ENCODE measurements at places on chromosomes 2 and 18.

- DNase-seq: no peak
Measured at GRCh38 chr2:241982706-241983570, 113.4 kb downstream of the RTP5 start.

DNA sequence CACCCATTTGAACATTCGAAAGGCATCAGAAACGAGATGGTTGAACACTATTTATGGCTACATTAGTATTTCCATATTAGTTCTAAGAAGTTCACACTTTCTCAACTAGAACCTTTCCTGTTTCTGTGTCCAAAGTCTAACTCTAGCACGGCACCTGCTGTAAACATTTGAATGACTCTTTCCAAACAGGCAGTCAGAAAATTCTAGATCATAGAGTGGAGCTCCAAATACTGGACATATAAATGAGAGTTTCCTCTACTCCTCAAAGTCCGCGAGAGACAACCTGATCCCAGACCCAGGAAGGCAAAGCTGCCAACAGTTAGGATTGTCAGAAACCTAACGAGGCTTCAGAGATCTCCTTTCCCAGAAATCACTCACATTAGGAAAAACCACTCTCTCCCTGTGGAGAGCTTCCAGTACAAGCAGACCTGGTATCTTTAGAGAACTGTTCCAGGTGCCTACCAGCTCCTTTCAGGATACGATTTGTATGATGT is 10.6 kb downstream of the RND3 start:
- no peak for DNase-seq

- DNase-seq: peak; percentile 33
Measured at GRCh38 chr2:15133461-15133860, 427.7 kb downstream of the NBAS start.

DNA sequence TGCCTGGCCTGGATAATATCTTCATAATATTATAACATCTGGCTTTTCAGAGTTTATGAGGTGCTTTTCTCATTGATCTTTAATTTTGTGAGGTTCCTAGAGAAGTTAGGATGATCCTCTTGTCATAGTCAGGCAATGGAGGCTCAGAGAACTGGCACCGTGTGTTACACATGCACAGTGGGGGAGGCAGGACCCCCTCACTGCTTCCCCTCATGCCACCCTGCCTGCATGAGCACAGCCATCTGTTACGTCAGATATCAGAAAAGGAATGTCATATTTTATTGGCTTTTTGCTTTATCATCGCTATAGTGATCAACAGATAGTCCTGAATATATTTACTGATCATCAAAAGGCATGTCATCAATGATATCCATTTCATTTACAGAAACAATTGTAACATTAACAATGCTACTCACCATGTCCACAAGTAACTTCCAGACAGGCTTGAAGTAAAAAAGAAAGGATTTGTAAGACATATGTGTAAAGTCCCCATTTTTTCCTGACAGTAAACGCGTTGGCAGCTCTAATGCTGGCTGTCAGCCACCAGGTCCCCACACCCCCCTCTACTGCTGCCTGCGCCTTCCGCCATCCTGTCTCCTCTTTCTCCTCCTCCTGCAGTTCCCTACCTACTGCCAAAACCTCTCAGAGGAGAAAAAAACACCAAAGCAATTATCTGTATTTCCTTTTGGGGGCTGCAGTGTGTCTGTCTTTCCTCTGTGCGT is 18.8 kb downstream of the ENOSF1 start:
- no peak for DNase-seq

DNA sequence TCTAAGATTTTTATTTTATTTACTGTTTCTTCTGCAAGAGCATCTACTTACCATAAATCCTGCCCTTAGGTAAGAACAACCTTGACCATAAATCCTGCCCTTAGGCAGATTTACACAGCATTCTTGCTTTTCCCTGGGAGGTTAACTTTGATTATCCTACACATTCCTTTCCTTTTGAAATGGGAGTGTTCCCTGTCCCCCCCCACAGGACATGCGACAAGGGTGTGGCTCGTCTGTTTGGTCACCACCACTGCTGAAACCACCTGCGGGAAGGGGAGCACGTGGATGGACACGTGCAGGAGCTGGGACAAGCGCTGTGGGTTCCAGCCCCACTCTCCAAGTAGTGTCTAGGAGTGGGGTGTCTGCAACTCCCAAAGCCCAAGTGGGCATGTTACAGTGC is 239.3 kb upstream of the SP5 start:
- no peak for DNase-seq

DNA sequence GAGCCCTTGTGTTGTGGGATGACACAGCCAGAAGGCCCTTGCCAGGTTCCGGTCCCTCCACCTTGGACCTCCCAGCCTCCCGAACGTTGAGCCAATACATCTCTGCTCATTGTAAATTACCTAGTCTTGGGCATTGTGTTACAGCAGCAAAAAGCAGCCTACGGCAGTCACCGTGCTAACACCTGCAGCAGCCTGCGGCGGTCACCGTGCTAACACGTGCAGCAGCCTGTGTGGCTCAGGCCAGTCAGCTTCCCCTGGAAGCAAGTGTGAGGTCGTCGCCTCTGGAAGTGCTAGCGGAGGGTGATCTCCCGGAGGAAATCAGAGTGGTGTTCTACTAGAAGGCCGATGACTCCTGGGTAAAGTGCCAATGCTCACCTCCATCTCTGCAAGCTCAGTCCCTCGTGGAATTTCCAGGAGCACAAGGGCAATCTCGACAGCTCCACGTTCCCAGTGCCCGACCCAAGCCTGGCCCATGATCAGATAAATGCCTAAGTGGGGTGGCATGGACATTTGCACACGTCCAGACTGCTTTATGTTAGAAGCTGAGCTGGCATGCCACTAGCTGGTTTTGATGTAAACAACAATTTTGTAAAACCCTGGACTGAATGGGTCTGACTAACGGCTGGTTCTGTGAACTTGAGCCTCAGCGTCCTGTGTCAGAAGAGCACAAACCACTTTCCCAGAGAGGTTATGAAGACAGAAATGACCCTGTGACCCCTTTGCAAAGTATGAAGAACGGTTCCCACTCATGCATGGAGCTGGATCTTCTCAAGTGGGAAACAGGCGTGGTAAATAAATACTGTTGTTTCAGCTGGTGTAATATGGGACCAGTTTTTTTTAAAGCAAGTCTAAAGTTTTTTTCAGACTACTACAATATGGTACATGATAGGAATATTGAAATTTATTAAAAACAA is 11.4 kb upstream of the CNDP1 start:
- DNase-seq: peak; percentile 29

GRCh38 chr2:174673876-174674275 is 76.3 kb upstream of the WIPF1 start:
- no peak for DNase-seq

DNA sequence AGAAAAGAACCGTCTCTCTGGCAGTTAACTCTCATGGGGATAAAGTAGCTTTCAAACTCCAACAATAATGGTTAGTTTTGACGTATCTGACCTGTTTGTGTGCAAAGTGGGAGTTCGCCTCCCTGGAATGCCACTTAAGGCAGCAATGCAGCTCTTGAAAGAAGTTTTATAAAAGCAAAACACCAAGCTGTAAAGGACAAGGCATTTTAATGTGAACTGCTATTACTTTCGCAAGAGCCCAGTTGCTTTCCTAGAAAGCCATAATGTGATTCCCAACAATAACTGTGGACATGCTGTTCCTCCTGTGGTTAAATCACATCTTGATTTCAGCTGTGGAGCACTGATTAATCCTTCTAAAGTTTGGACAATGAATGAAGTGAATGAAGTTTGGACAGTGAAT is 303.7 kb downstream of the PTPRM start:
- DNase-seq: no peak

GRCh38 chr2:135664623-135665068 is 77.0 kb upstream of the UBXN4 start:
- no peak for DNase-seq

GRCh38 chr2:231227310-231228162 is 29.1 kb downstream of the ARMC9 start:
- DNase-seq: peak; percentile 87

GRCh38 chr2:64793701-64794100 is 140.0 kb upstream of the SERTAD2 start:
- DNase-seq: no peak

DNA sequence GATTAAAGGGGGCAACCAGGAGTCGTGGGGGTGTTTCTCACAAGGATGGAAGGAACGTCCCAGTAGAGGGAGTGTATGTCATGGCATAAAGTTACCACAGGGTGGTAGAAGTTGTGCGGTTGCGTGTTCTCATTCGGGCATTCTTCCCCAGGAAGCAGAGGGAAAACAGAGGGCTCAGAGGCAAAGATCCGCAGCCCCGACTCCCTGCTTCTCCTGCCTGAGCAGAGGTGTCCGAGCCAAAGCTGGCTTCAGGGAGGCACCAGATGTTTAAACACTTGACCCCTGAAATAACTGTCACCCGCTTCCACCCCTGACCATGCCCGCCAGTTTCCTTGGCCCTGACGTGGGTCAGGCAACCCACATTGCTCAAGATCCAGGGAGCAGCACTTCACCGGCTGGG is 83.7 kb downstream of the EN1 start:
- DNase-seq: peak; percentile 67

- peak; percentile 6 for DNase-seq
Measured at GRCh38 chr2:149902081-149902480, 314.5 kb upstream of the MMADHC start.

GRCh38 chr18:56709463-56709862 is 58.3 kb downstream of the WDR7 start:
- peak; percentile 84 for DNase-seq

DNA sequence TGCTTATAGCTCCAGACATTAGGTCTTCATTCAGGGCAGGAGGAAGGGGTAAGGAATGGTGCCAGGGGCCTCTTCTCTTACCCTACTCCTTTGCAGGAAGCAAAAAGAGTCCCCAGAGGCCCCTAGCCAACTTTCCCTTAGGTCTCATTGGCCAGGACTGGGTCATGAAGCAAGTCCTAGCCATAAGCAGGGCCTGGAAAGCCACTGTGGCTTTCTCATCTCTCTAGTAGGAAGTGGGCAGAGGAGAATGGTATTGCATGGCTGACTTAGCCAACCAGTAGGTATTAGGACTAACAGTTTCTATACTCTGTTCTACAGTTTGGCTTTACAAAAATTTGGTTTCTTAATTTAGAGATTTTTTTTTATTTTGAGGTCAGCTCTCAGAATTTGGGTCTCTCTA is 4.8 kb downstream of the FAM228A start:
- peak; percentile 93 for DNase-seq

DNA sequence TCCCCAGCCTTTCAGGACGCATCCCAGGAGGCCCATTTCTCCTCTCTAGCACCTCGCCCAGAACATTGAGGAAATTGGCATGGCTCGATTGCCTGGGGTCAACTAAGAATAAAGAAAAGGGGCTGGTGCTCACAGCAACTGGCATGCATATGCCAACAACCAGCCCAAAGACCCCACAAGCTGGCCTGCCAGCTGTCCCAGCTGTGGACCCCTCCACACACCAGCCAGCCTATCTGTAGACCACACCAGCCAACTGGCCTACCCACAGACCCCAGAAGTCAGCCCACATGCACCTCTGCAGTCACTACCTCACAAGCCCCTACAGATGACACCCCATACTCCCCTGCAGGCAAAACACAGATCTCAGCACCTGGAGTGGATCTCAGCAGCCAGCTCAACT is 123.8 kb upstream of the ID2 start:
- DNase-seq: no peak

GRCh38 chr2:110793034-110793433 is 60.7 kb downstream of the ACOXL start:
- no peak for DNase-seq

DNA sequence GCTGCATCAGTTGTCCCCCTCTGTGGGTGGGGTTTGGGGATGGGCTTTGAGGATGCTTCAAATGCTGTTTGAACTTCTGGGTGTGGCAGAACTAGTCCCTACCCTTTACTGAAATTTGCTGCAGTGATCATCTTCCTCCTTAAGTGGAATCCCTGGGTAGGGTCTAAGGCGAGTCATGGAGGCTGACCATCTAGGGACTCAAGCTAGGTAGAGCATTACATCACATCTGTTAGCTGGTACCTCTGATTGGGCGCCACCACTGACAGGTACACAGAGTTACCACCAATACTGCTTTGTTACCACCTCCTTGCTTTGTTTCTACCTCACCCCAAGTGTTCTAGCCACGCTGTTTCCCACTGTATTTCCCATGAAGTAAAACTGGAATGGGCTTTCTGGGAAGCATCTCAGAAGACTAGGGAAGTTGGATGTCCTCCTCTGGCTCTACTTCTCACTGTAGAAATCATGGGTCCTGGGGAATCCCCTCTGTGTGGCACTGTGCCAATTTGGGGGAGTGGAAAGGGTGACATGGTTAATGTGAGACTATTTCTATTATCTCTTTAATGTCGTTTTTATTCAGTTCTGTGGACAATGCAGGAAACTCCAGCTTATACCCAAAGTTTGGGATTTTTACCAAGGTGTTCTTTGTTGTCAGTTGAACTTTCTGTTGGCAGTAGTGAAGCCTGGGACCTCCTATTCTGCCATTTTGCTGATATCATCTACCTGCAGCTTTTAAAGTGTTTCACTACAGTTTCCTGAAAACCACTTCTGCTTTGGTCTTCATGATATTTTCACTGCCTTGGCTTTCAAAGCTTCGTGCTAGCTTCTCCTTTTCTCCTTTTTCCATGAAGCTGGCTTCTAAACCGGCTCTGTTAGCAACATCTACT is 14.5 kb upstream of the SULT1C4 start:
- DNase-seq: peak; percentile 54

DNA sequence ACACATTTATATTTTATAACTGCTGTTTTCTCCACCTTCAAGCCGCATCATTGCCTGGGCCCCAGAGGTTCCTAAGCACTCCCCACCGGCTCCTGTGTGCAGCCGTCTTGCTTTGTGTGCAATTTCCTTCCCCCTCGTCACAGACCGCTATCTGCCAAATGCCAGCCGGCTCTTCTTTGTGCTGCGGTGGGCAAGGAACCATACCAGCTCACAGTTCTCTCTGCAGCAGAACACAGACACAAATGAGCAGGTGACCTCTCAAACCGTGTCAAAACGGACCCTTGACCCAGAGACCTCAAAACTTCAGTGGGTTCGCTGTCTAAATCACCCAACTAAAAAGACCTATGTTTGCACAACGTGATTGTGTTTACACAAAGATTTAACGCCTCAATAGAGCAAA is 58.2 kb downstream of the KLF7 start:
- DNase-seq: no peak

GRCh38 chr2:10911291-10912075 is at the start of gene KCNF1:
TSS of gene KCNF1 (plus strand) at chr2:10911934. CDS start at chr2:10912427, 493 bp downstream.
- DNase-seq: peak; percentile 47

- DNase-seq: no peak
Measured at GRCh38 chr2:217008794-217009193, 148.9 kb upstream of the TNP1 start.

Measured in MV-4-11 (cell line).